ENCODE measurements at places on chromosomes 2 and 18. TPM values are rescaled to one million over a fixed set of nuclear protein-coding genes. Genes with fewer than 3 reads are reported as not detected.

The KCNG2 gene
- not detected for total RNA-seq

The KIF1A gene
- 88.9 TPM for total RNA-seq

The FAM161A gene
- total RNA-seq = 19.0 TPM

The AFF3 gene
- 0.62 TPM for total RNA-seq

The DNAH7 gene
- 1.1 TPM for total RNA-seq

The FIGN gene
- 9.2 TPM for total RNA-seq

The CFC1 gene
- 6.4 TPM for total RNA-seq

The EEF1B2 gene
- 518 TPM for total RNA-seq

The MYO3B gene
- 5.2 TPM for total RNA-seq

The CYP1B1 gene
- total RNA-seq = 9.4 TPM

The FER1L5 gene
- 0.34 TPM for total RNA-seq

The CD207 gene
- not detected for total RNA-seq

The DNAJB2 gene
- total RNA-seq = 80.9 TPM

The IL1R2 gene
- not detected for total RNA-seq

The ANKRD30BL gene
- total RNA-seq = not detected

DNA sequence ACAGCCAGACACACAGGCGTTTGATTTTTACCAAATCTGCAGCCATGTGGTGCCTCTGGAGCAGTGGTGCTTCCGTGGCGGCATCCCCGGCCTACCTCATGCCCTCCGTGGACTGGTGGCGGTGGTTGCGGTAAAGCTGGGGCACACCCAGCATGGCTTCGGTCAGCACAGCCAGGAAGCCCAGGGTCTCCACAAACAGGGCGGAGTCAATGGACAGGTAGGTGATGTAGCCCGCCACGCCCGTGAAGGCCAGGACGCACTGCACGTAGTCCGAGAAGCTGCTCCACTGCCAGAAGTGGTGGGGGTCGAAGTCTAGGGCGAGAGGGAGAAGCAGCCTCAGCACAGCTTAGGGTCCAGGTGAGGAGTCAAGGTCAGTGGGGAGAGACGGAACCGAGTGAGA lies 32.4 kb downstream of the SLC66A2 start:
- no peak overlapping the region for H3K4me3 ChIP-seq
- H3K27me3 ChIP-seq = no peaks in the 10 kb centered on the region
- H3K4me1 ChIP-seq = no peaks in the 10 kb centered on the region

- H3K4me1 ChIP-seq = no peaks in the 10 kb centered on the region
- H3K36me3 ChIP-seq = no peaks in the 10 kb centered on the region
- H3K27me3 ChIP-seq = no peaks in the 10 kb centered on the region
These were observed 75.2 kb downstream of the KLHL29 start for GRCh38 chr2:23460228-23460627.

DNA sequence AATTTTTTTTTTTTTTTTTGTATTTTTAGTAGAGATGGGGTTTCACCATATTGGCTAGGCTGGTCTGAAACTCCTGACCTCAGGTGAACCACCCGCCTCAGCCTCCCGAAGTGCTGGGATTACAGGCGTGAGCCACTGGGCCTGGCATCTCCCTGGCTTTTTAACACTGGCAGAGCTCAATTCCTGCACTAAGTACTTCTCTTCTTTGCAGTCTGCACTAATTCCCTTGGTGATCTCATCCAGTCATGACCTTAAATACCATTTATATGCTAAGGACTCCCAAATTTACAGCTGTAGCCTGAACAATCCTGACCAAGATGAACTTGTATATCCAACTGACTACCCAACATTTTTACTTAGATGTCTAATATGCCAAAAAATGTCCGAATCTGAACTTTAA lies 10.2 kb downstream of the PREPL start:
- H3K36me3 ChIP-seq = peaks cover under 1% of the 10 kb centered on the region
- H3K27me3 ChIP-seq = no peaks in the 10 kb centered on the region
- H3K4me1 ChIP-seq = no peaks in the 10 kb centered on the region
- DNase-seq = no peak

GRCh38 chr18:5104246-5104645 lies 92.8 kb downstream of the AKAIN1 start:
- DNase-seq = no peak
- H3K36me3 ChIP-seq = no peaks in the 10 kb centered on the region
- peaks cover 9% of the 10 kb centered on the region for H3K4me1 ChIP-seq
- no peak overlapping the region for H3K27ac ChIP-seq
- H3K27me3 ChIP-seq = no peaks in the 10 kb centered on the region
- H3K4me3 ChIP-seq = no peak overlapping the region

- no peak for DNase-seq
- no peak overlapping the region for H3K4me3 ChIP-seq
- no peaks in the 10 kb centered on the region for H3K36me3 ChIP-seq
These were observed 34.0 kb upstream of the SKOR2 start for GRCh38 chr18:47285456-47285855.

- no peak overlapping the region for H3K4me3 ChIP-seq
- H3K36me3 ChIP-seq = no peaks in the 10 kb centered on the region
- no peaks in the 10 kb centered on the region for H3K4me1 ChIP-seq
- H3K27ac ChIP-seq = no peak overlapping the region
- DNase-seq = peak; percentile 90
- peaks cover 66% of the 10 kb centered on the region for H3K27me3 ChIP-seq
These were observed 3.7 kb upstream of the SPR start for GRCh38 chr2:72883356-72883962.

- no peaks in the 10 kb centered on the region for H3K36me3 ChIP-seq
- H3K27ac ChIP-seq = no peak overlapping the region
- no peak for DNase-seq
- H3K27me3 ChIP-seq = no peaks in the 10 kb centered on the region
These were observed 31.3 kb upstream of the CDH2 start for GRCh38 chr18:28208268-28208667.

- no peak for DNase-seq
- no peaks in the 10 kb centered on the region for H3K36me3 ChIP-seq
- no peak overlapping the region for H3K27ac ChIP-seq
These were observed 848.8 kb downstream of the TDRD15 start for GRCh38 chr2:21972586-21972985.

- peaks cover 20% of the 10 kb centered on the region for H3K36me3 ChIP-seq
- H3K27ac ChIP-seq = no peak overlapping the region
- H3K4me3 ChIP-seq = no peak overlapping the region
- H3K27me3 ChIP-seq = no peaks in the 10 kb centered on the region
- no peak for DNase-seq
These were observed 70.6 kb downstream of the GDF7 start for GRCh38 chr2:20737505-20737904.

GRCh38 chr18:79493211-79493800 lies 97.6 kb downstream of the NFATC1 start:
- no peaks in the 10 kb centered on the region for H3K27me3 ChIP-seq
- no peaks in the 10 kb centered on the region for H3K36me3 ChIP-seq
- no peaks in the 10 kb centered on the region for H3K4me1 ChIP-seq
- H3K4me3 ChIP-seq = no peak overlapping the region
- H3K27ac ChIP-seq = no peak overlapping the region

- peaks cover 22% of the 10 kb centered on the region for H3K36me3 ChIP-seq
- no peak overlapping the region for H3K4me3 ChIP-seq
- no peaks in the 10 kb centered on the region for H3K4me1 ChIP-seq
- no peak for DNase-seq
- H3K27ac ChIP-seq = no peak overlapping the region
These were observed 60.6 kb downstream of the ZNF516 start for GRCh38 chr18:76434452-76434851.

DNA sequence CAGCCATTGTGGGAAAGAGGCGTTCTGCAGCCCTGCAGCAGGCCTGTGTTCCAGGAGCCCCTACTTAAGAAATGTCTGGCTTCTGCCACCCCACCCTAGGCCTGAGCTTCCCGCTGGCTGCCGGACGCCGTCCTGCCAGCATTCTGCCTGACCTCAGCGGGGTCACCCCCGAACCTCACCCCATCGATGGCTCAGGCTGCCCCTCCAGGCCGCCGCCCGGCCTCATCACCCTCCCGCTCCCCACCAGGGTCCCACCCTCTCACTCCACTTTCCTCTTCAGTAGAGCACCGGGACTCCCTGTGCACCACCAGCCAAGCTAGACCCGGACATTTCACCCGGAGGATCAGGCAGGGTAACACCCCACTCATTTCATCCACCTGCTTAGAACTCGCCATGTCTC lies 73.6 kb upstream of the SALL3 start:
- H3K27ac ChIP-seq = no peak overlapping the region
- peak; percentile 8 for DNase-seq
- no peaks in the 10 kb centered on the region for H3K27me3 ChIP-seq
- H3K36me3 ChIP-seq = no peaks in the 10 kb centered on the region
- H3K4me1 ChIP-seq = no peaks in the 10 kb centered on the region

DNA sequence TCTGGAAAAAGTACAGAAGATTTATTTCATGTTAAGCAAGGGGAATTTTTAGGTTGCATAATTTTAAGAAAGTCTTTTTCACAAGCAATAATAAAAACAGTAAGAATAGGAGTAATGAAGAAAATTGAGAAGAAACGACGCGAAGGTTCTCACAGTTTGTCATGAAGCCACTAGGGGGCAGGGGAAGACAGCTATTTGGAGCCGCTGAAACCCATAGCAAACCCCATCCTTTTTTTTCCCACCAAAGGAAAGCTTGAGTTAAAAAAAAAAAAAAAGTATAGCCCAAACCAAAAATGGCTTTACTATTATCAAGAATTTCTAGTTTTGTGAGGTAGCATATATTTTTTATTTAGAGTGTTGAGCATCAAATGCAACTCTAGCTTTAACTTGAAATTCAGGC lies 300.9 kb downstream of the PHLPP1 start:
- no peaks in the 10 kb centered on the region for H3K36me3 ChIP-seq
- H3K4me3 ChIP-seq = no peak overlapping the region
- no peak overlapping the region for H3K27ac ChIP-seq
- peak; percentile 69 for DNase-seq
- no peaks in the 10 kb centered on the region for H3K4me1 ChIP-seq

DNA sequence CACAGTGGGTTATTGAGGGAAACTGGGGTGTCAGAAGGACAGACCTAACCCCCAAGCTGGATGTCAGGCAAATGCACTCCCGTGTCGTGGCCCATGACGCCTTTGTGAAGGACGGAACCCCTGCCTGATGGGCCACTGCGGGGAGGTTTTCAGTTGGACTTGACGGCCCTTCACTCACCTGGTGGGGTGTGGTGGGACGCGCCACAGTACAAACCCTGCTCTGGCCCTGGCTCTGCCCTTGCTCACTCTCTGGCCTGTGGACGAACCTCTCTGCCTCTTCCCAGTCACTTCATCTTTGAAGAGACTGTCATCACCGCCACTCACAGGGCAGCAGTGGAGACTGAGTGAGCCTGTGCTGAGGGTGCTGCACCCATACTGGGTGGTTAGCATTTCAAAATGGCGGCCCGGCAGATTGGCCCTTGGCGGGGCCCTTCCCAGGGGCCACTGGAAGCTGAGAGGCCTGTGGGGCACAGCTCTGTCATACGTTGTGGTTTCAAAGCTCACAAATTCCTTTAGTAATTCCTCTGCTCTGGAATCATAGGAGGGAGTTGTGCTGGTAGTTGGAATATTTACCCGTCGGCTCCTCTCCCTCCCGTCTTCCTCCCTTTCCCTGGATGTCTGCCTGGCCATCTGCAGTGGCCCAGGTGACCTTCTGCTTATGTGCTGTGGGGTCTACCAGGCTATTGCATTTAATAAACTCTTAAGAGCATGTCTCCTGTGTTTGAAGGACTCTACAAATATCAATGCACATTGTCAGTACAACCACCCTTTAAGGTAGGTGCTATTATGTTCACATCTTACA lies 200.6 kb downstream of the CTIF start:
- no peak overlapping the region for H3K4me3 ChIP-seq
- H3K36me3 ChIP-seq = no peaks in the 10 kb centered on the region
- DNase-seq = no peak
- no peak overlapping the region for H3K27ac ChIP-seq
- H3K27me3 ChIP-seq = no peaks in the 10 kb centered on the region
- H3K4me1 ChIP-seq = no peaks in the 10 kb centered on the region

DNA sequence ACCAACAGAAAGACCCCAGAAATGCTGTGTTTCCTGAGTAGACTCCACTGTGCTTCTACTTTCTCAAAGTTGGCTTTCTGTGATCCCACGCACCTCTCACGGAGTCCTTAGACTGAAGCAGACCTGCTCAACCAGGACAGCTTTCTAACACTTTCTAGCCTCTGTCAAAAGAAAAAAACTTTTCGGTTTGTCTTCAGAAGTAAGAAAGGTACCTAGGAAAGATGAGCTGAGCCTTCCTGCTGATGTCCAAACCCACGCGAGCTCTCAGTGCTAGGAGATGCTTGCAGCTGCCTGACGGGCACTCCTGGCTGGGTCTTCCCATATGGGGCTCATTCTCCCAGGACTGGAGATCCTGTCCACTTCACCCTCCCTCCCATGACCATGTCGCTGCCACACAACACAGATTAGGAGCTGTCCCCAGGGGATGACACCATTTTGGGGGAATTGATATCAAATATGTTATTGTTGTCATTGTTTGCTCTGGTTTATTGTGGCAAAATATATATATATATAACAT lies 49.2 kb upstream of the DAPL1 start:
- no peaks in the 10 kb centered on the region for H3K27me3 ChIP-seq
- peaks cover 2% of the 10 kb centered on the region for H3K4me1 ChIP-seq
- DNase-seq = no peak
- H3K27ac ChIP-seq = no peak overlapping the region
- H3K4me3 ChIP-seq = no peak overlapping the region

DNA sequence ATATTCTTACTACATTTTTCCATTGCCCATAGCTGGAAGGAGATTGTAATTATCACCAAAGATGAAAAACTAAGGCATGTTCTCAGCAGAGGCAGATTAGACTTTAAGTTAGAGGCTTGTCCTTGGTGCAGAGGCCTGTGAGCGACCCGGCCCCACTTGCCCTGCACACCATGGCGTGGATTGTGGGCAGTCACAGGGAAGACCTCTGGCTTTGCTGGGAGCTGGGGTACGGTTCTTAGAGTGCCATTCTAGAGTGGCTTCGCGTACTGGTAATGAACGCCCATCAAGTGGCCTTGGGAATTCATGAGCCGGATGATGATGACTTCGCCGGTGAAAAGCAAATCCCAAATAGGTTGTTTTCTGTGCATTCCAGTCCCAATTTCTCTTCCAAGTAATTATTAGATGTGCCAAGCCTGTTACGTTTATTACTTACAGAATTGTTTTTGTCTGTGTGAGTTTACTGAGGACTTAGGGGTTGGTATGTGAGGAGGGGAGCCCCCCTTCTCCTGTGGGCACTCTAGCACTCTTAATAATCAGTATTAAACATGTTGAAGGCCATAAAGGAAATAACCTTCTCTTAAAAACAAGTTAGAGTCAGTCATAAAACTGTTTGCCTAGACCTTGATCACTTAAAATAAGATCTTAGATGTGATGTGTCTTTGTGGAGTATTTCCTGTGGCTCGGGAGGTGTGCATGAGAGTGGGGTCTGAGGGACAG lies 90.6 kb downstream of the LDLRAD4 start:
- no peaks in the 10 kb centered on the region for H3K36me3 ChIP-seq
- H3K4me3 ChIP-seq = no peak overlapping the region
- no peak for DNase-seq
- H3K27ac ChIP-seq = no peak overlapping the region

GRCh38 chr2:73257425-73258125 lies 23.5 kb downstream of the CCT7 start:
- no peak overlapping the region for H3K27ac ChIP-seq
- H3K4me1 ChIP-seq = no peaks in the 10 kb centered on the region
- H3K4me3 ChIP-seq = no peak overlapping the region
- peak; percentile 36 for DNase-seq
- H3K27me3 ChIP-seq = no peaks in the 10 kb centered on the region

DNA sequence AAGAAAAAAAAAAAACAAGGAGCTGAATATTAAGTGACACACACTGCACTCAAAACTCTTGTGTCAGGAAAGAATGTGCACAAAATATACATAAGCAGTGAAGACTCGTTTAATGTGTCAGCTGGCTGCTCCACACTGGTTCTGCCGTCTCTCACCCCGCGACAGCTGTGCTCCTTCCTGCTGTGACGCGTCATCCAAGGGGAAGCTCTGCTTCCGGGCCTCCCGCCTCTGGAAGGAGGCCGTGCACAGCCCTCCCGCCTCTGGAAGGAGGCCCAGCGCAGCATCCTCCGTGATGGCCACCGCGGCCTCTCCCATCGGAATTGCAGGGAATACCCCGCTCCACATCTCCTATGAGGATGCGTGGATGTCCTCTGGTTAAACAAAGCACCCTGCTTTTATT lies 151.0 kb downstream of the HDAC4 start:
- H3K4me1 ChIP-seq = no peaks in the 10 kb centered on the region
- H3K4me3 ChIP-seq = no peak overlapping the region
- H3K27ac ChIP-seq = peak overlapping the region; percentile 38
